ENCODE measurements at places on chromosomes 3 and 15.

- DNase-seq: no peak
These were observed 72.9 kb downstream of the CD200 start for GRCh38 chr3:112405845-112406244.

DNA sequence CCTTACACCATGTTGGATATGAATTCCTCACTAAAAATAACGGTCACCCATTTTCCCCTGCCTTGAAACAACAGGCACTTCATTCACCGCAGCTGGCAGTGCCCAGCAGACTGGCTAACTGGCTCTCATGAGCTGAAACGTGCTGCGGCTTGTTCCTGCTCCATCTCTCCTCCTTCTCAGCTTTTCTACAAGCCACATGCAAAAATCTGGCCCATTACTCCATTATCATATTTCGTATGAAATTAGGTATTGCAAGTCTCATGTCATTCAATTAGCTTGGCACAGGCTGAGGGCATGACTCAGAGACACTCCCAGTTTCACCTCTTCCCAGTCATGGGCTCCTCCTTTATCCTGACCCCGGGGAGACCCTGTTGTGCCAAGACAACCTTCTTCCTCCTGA, 60.0 kb downstream of the MAGEF1 start:
- no peak for DNase-seq

DNA sequence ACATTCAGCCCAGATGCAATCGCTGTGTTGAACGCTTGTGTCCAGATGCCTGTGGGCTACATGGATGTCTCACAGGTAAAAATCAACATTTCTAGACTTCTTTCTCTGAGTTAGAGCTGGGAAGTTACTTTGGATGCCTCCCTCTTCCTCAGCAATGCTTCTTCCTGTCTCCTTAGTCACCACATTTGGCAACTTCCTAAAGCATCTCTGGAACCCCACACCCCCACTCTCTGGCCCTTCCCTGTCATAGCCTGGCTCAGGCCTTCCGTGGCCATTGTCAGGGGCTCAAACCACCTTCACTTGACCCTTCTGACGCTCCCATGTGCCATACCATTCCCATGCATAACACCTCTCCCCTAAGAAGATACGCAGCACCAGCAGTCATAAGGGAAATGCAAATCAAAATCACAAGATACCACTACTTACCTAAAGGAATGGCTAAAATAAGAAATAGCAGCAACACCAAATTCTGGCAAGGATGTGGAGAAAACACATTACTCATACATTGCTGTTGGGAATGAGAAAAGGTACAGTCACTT, 21.6 kb upstream of the RGMA start:
- DNase-seq: no peak

- DNase-seq: no peak
These were observed 426.7 kb downstream of the SOX2 start for GRCh38 chr3:182138393-182138792.

DNA sequence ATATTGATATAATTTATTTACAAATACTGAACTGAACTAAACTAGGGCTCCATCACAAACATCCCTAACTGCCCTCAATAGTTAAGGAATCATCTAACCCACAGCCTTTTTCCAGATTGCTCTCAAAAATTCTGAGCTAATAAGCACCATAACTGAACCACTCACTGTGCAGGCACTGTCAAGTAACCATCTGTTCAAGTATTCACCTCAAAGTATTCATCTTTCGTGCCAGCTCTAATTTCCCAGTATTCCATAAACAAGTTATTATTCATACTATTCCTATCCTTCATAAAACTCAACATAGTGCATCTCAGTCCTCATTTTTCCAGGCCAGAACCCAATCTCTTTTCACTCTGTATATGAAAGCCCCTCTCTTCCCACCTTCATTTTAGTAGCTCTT, 41.1 kb downstream of the THBS1 start:
- DNase-seq: no peak

DNA sequence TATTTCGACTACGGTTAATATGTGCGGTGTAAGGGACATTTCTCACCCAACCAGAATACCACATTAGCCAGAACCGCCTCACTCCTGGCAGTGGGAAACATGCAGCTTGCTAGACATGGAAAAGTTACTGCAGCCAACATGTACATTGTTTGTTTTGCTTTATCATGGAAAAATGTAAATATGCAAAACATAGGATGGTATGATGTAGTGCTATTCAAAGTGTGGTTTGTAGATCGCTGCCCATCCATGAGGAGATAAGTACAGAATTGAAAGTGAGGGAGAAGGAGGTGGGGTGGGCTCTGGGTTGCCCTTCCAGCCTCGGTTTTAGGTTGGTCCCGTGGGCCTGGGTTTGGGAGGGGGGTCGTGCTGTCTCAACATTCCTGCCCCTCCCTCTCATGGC, 42.5 kb upstream of the SPESP1 start:
- no peak for DNase-seq
